ENCODE measurements at places on chromosomes 12 and 14. TPM values are rescaled to one million over a fixed set of nuclear protein-coding genes. Genes with fewer than 3 reads are reported as not detected.

ACSM4 gene
- total RNA-seq, result not detected

PTGER2 gene
- total RNA-seq, result 3.3 TPM

FICD gene
- 3.2 TPM for total RNA-seq

SRRM4 gene
- total RNA-seq, result not detected

TAS2R9 gene
- total RNA-seq, result not detected

FERMT2 gene
- total RNA-seq, result 33.9 TPM

TRHDE gene
- total RNA-seq, result 0.18 TPM

CLEC9A gene
- not detected for total RNA-seq

TM9SF1 gene
- total RNA-seq, result 66.5 TPM

ST8SIA1 gene
- not detected for total RNA-seq

TMEM120B gene
- 15.2 TPM for total RNA-seq

OR6C2 gene
- not detected for total RNA-seq

SLC25A47 gene
- not detected for total RNA-seq

RBM23 gene
- total RNA-seq, result 58.8 TPM

PPM1H gene
- total RNA-seq, result 7.1 TPM

PROX2 gene
- not detected for total RNA-seq

TPH2 gene
- not detected for total RNA-seq

DBX2 gene
- total RNA-seq, result not detected

NGB gene
- total RNA-seq, result not detected

CEP170B gene
- 21.9 TPM for total RNA-seq

ESRRB gene
- 0.15 TPM for total RNA-seq

KRT80 gene
- total RNA-seq, result 41.2 TPM

AQP5 gene
- not detected for total RNA-seq

EFS gene
- not detected for total RNA-seq

CLBA1 gene
- total RNA-seq, result 17.8 TPM

HECTD1 gene
- total RNA-seq, result 62.2 TPM

TSPAN11 gene
- 0.10 TPM for total RNA-seq

CIPC gene
- 6.5 TPM for total RNA-seq

AQP2 gene
- total RNA-seq, result not detected

TSPAN9 gene
- 50.6 TPM for total RNA-seq

TMEM229B gene
- 0.21 TPM for total RNA-seq

RHOJ gene
- not detected for total RNA-seq

MTRFR gene
- 12.9 TPM for total RNA-seq

MANSC4 gene
- not detected for total RNA-seq

PPP1R13B gene
- total RNA-seq, result 5.4 TPM

Data from A549 treated with Hydrocortisone at 1 μM for 4 hours (cell line).